ENCODE measurements at places on chromosomes 11 and 22.

DNA sequence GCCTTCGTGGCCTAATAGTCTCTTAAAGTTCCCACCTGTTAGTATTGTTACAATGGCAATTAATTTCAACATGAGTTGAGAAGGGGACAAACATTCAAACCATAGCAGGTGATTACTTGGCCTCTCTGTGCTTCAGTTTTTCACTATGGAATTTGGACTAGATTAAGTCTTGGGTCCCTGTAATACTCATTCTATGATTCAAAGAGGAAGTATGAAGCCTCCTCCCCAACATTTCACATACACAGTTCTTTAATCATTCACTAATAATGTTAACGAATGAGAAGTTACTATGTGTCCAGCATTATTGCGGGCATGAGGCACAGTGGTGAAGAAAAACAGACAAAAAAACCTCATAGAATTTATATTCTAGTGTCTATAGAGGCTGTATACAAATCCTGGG lies 19.9 kb upstream of the USP47 start:
- DNase-seq = no peak

GRCh38 chr22:47171441-47172221 lies 409.2 kb downstream of the TBC1D22A start:
- DNase-seq = no peak

- no peak for DNase-seq
Measured at GRCh38 chr11:86931548-86932258, 23.5 kb downstream of the FZD4 start.

DNA sequence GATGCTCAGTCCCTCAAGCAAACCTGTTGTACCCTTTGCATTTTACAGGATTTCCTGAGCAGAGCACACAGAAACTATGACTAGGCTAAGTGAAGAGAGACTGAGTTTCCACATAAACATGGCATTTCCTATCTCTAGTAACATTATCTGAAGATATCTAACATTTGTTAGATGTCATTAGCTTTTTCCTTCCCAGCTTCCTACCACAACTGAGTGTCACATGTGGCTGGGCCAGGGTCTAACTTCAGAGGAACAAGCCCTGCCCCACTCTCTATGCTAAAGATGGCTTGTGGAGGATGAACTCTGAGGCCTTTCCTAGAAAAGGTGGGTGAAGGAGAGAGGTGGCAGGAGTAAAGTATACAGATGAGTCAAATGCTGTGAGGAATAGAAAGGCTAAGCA lies 16.5 kb downstream of the C22orf42 start:
- no peak for DNase-seq

GRCh38 chr11:76339221-76339620 lies 41.7 kb downstream of the THAP12 start:
- no peak for DNase-seq

- no peak for DNase-seq
Measured at GRCh38 chr22:47632701-47633100, 870.3 kb downstream of the TBC1D22A start.

DNA sequence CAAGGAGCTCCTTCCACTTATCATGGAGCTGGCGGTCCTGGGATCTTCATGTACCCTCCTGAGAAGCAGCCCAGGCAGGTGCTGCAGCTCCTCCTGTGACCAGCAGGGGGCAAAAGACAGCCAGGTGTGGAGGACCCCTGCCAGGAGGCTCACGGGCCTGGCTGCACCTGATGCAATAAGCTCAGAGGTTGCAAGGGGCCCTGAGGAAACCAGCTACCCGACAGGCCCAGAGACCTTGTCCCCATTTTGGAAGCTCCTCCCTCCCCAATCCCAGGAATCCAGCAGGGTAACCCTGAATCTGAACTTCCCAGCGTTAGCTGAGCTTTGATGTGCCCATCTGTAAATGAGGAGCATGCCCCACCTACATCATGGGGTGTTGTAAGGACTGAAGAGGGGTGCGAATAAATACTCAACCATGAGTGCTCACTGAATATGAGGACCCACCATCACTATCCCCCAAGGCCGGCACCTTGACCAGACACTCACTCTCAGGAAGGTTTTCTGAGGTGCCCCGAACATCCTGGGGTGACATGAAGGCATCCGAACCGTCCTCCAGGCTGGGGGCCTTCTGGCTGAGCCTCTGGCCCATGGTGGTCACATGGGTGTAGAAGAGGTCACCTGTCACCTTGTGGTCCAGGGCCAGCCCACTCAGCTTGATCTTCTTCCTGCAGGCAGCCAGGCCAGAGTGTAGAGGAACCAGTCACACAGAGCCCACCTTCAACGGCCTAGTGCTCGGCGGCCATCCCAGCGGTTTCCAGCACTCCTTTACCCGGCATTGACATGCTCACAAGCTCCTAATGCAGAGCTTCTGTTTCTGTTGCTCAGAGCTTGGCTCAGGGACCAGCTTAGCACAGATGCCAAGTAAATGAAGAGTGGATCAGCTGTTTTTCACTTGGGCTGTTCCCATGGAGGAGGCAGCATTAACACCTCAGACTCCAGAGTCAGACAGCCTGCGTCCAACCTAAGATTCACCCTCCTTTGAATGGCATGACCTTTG lies 21.7 kb downstream of the SLC43A1 start:
- no peak for DNase-seq

DNA sequence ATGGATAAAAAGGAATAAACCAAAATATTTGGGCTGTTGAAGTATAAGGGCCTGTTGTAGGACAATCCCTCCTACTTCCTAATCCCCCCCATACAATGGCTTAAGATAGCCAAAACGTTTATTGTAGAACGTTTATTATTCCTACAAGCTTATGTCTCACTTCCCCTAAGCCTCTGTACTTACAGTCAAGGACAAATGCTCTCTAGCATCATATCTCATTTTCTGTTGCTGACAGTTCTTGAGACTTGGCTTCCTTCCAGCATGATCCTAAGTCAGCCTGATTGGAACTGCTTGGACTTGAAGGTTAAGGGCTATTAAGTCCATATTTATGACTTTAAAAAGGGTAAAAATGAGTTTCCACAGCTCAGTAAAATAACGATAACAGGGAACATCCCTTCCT lies 8.8 kb downstream of the MISFA start:
- DNase-seq = no peak

DNA sequence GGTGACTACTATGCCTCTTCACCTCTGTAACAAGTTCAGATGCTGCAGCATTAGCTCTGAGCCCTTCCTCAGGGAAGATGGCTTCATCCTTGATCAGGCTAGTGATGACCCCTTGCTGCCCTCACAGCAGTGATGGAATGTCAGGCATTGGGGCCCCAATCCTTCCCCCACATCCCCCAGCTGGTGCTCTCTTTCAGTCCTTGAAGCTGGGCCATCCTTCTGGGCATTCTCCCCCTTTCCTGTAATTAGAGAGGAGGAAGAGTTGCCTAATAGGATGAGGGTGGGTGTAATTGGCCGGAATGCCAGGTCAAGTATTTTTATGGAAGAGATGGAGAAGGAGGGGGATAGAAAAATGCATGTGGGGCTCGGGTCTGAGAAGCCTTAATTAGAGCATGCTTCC lies 62.6 kb downstream of the TRAF6 start:
- DNase-seq = no peak

DNA sequence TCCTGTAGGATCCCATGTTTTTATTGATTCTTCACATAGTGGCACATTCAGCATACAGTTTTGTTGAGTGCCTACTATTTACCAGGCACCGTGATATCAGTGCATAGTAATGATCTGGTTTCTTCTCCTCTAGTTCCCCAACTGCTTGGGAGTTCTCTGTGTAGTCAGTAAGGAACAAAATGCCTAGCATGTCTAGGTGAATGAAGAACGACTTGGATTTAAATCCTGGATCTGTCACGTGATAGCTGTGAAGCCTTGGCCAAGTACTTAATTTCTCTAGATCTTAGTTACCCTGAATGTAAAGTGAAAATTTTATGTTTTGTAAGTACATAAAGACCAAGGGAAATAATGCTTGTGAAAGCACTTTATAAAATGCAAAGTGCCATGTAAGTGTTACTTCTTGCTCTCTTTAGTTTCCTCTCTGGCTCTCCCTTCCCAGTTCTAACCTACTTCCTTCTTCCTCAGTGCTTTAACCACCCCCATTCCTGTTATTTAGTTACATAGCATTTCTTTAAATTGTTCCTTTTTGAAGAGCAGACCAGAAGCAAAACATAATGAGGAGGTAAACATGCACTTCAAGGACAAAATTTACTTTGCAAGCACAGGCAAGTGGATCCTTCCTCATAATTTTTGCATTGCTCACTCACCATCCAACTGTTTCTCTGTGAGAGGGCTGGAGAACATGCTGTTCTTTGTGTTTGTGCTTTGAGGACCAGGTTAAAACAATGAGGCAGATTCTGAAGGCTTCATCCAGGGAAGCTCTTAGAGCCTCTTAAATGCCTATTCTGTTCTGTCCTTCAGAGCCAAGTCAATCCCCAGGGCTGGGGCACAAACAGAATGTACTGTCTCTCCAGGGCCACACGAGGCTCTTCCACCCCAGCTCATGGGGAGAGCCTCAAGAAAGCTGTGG lies 353.9 kb upstream of the TENM4 start:
- no peak for DNase-seq

GRCh38 chr11:57325735-57326048 lies 940 bp upstream of the TNKS1BP1 start:
- DNase-seq = no peak

Measured in C1 segment of cervical spinal cord (tissue), 14 donors.